Dorsolateral prefrontal cortex (tissue), 122 donors: ENCODE measurements at places on chromosomes 11 and 22.

- DNase-seq = no peak
These were observed 187.9 kb downstream of the ETS1 start for GRCh38 chr11:128399251-128400121.

- DNase-seq = no peak
These were observed 25.9 kb downstream of the CDKN1C start for GRCh38 chr11:2859699-2860037.

- no peak for DNase-seq
These were observed 20.9 kb upstream of the DGCR8 start for GRCh38 chr22:20058989-20059770.

- no peak for DNase-seq
These were observed 169.8 kb downstream of the SPON1 start for GRCh38 chr11:14132312-14132711.

DNA sequence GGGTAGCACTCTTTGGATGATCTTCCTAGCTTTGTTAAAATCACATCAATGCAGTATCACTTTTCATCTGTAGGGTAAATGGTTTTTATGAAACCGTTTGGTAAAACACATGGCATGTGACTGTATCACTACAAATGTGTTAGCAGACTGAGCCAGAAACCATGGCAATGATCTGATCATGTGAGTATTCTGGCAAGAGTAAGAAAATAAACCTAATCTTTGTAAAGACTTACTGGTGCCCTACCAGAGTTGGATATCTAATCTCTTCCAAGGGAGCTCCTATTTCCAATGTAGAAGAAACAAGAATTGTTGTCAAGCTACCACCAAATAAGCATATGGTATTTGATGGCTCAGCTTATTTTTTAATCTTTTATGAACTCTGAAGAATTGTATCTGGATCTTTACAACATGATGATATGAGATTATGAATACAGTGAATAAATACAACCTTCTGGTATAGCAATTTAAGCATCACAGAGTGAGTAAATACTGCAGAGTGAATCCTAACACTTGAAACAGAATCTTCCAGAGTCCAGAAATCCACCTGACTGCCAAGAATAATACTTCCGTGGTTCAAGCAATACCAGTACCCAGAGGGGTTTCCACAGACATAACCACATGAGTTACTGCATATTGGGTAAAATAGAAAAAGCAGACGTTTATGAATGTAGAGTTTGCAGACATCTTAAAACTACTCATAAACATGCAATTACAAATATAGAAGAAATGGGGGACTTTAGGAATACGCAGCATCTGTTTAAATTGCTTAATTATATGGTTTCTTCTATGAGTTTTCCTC, 238.8 kb downstream of the TTC28 start:
- no peak for DNase-seq

GRCh38 chr11:18367431-18367830, 26.9 kb upstream of the LDHA start:
- DNase-seq = no peak

GRCh38 chr11:56624661-56625110, 10.0 kb upstream of the OR5M1 start:
- DNase-seq = no peak

- no peak for DNase-seq
These were observed 61.5 kb downstream of the CACNG2 start for GRCh38 chr22:36641902-36642640.

DNA sequence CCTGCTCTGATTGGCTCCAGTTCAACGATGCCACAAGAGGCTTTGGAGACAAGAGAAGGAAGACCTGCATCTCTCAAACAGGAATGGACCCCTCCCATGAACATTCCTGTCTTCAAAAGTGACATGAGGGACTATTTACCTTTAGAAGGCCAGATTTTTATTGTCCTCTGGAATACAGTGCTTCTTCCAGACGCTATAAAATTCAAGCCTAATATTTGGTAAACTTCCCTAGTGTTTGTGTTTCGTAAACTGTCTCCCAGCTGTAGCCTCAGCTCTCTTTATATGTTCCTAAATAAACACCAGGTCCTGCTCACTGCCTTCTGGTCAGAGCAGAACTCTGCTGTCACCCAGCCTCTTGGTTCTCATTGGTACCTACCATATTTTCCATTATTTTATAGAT, 157.8 kb downstream of the CCDC34 start:
- DNase-seq = no peak

DNA sequence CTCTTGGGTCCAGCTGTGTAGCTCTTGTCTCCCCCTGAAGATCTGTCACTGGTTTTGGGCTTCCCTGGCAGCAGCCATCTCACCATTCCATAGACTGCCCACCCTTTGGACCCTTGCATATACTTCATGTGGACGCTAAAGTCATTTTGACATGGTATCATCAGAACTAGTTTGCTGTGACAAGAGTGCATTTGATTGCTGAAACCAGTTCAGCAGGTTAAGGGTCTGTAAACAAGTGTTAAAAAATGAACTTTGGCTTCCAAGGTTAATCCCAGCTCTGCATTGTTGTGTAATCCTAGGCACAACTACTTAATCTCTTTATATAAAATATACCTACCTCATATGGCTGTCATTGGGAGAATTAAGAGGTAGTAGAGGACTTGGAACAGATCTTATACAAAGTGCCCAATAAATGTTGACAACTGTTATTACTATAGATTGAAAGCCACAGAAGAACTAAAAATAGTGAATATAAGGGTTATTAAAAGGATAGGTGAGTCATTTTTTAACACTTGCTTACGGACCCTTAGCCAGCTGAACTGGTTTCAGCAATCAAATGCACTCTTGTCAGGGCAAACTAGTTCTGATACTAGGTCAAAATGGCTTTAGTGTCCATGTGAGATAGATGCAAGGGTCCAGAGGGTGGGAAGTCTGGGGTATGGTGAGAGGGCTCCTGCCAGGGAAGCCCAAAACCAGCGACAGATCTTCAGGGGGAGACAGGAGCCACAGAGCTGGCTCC, 29.4 kb downstream of the CCDC90B start:
- DNase-seq = no peak

GRCh38 chr11:115060840-115061239, 382.5 kb downstream of the NXPE2 start:
- no peak for DNase-seq

- DNase-seq = no peak
These were observed 51.4 kb downstream of the PIWIL3 start for GRCh38 chr22:24723111-24723510.

- DNase-seq = no peak
These were observed 11.0 kb downstream of the OSBPL5 start for GRCh38 chr11:3154001-3154599.

GRCh38 chr22:24843048-24843447, 37.0 kb downstream of the SGSM1 start:
- DNase-seq = no peak

- DNase-seq = no peak
These were observed 111.7 kb downstream of the MORC2 start for GRCh38 chr22:30856741-30857502.

GRCh38 chr11:126968915-126969314, 31.7 kb downstream of the KIRREL3 start:
- DNase-seq = no peak

DNA sequence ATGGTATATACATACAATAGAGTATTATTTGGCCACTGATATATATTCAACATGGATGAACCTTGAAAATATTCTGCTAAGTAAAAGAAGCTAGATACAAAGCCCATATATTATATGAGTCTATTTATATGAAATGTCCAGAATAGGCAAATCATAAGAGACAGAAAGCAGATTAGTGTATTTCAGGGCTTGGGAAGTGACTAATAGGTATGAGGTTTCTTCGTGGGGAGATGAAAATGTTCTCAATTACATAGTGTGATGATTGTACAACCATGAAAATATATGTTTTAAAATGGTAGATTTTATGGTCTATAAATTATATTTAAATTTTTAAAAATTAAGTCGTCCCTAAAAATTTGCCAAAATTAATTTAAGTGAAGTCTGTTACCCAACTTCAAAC, 92.2 kb downstream of the STK33 start:
- DNase-seq = no peak

DNA sequence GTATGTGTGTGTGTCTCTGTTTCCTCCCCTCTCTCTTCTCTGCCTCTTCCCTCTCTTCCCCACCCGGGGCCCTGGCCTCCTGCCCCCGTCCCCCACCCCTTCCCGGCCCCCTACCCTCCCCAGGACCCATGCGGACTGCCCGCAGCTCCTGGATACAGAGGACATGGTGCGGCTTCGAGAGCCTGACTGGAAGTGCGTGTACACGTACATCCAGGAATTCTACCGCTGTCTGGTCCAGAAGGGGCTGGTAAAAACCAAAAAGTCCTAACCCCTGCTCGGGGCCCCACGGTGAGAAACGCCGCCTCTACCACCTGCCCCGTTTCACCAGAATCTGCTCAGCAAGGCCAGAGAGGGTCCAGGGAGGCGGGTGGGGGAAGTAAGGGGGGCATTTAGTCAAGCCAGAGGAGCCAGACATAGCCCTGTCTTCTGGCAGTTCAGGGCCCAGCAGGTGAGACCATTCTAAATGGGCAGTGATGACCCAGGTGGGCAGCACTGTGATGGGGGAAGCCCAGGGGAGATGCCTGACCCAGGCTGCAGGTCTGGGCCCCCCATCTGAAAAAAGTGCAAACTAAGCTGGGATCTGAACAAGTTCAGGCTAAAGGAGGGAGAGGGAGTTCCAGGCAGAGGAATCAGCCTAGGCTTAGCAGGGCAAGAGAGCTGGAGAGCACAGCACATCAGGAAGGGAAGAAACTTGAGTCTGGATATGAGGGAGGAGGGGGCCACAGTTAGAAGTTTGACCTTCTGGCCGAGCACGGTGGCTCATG, 6.4 kb downstream of the SELENOM start:
- DNase-seq = no peak

- DNase-seq = no peak
These were observed 17.1 kb downstream of the PCF11 start for GRCh38 chr11:83174008-83174407.

DNA sequence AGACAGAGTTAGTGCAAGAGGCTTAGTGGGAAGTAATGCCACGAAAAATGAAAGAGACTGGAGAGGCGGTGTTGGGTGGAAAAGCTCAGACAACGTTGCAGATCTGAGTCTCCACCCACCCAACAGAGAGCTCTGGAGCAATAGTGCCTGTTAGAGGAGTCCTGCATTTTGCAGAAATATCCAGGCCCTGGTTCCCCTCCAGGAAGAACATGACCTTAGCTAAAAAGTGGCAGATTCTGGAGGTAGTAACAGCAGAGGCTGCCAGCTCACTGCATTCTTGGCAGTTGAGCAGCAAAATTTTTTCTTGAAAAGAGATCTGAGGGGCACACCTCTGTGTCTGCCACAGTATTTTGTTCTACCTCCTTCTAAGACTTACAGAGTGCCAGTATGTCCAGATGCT, 27.7 kb upstream of the BIRC3 start:
- DNase-seq = no peak

DNA sequence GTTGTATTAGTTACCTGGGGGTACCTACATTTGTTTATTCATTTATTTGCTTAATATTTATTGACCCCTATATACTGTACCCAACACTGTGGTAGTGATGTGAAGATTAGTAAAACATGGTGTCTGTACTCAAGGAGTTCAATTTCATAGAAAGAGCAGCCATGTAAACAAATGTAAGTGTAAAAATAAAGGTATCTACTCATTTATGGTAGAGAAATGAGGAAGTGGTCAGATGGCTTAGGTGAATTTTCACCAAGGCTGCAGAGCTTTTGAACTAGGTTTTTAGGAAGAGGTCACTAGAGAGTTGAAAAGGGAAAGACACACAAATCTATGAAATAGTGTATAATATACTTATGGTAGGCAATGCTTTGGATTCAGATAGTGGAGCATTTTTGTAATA, 11.1 kb downstream of the CTR9 start:
- no peak for DNase-seq

DNA sequence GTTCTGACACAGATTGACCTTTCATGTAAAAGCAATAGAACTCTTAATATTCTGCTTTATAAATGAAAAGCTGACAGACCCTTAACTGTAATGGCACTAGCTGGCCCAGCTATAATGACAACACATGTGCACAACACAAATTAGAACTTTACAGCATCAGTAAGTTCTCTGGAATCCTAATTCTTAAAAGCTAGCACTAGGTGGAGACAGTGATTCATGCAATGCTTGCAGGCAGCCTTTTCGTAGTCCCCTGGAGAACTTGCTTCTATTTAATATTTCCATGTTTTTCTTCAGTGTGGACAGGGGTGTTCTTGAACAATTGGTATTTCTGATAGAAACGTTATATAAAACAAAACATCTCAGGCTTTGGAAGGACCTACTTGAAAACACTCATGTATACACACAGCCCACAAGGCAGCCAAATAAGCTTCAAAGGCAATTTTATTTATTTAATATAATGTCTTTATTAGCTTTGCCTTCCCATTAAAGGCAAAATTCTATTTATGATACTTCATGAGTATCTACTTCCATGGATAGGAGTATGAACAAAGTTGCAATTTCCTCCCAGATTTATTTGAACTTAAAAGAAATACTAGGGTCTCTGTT, 374.3 kb upstream of the MPPED2 start:
- no peak for DNase-seq

GRCh38 chr22:30889996-30890480, 78.5 kb downstream of the MORC2 start:
- DNase-seq = no peak

DNA sequence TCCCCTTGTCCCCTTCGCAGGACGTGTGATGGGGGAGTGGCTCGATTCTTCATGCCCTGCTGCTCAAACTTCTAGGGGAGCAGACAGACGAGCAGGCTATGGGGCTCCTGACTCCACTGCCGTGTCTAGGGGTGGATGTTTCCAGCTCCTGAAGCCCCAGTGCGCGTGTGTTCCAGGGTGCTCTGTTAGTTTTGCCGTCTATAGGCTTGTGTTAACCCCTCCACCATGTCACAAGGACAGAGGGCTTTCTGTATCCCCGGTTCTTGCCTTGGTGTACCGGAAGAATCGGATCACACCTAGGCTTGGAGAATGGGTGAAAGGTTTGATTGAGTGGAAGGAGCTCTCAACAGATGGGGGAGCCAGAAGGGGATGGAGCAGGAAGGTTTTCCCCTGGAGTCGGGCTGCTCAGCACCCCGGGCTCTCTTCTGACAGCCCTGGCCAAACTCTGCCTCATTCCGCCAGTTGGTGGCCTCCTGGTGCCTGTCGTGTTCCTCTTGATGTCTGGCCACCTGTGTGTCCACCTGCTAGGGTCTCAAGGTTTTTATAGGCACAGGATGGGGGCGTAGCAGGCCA, 810.7 kb downstream of the BRD1 start:
- DNase-seq = peak; percentile 16

DNA sequence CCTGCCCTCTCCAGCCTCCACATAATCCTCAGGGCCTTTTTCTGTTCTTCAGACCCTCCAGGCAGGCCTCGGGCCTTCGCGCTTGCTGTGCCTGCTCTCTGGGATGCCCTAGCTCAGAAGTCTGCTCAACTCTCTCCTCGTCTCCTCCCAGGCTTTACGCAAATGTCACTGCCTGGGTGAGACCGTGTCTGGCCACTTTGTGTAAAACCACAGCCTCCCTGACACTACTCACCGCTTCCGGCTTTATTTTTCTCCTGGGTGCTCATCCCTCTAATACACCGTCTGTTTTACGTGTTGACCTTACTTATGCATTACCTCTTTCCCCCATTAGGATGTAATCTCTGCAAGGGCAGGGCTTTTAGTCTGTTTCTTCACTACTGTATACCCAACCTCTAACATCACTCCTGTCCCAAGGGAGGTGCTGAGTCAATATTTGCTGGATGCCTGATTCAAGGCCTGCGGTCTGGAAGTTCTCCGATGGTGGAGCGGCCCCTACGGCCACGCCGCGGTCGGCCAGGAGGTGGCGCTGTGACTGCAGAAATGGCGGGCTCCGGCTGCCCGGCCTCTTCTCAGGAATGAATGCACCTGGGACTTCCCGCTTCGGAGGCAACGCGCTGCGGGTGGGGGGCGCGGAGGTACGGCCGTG, 58.2 kb upstream of the THY1 start:
- peak; percentile 82 for DNase-seq

GRCh38 chr11:97683733-97684132, 1293.9 kb downstream of the JRKL start:
- no peak for DNase-seq

- DNase-seq = no peak
These were observed 554 bp upstream of the NECTIN1 start for GRCh38 chr11:119729581-119729927.
